Hematopoietic multipotent progenitor cell (in vitro differentiated cells): ENCODE measurements at places on chromosomes 3 and 15. TPM values are rescaled to one million over a fixed set of nuclear protein-coding genes. Genes with fewer than 3 reads are reported as not detected.

Gene IGSF11
- under 0.01 TPM for total RNA-seq

Gene SAMMSON
- total RNA-seq = under 0.01 TPM

Gene EIF2B5
- 60.3 TPM for total RNA-seq

Gene NPAP1
- total RNA-seq = under 0.01 TPM

Gene GOLGA6C
- total RNA-seq = not detected

Gene HCLS1
- 63.0 TPM for total RNA-seq

Gene NAALADL2
- 4.6 TPM for total RNA-seq

Gene SYNPR
- under 0.01 TPM for total RNA-seq

Gene PPM1L
- 16.4 TPM for total RNA-seq

Gene CCDC80
- under 0.01 TPM for total RNA-seq

Gene IL5RA
- total RNA-seq = 2.2 TPM

Gene BNIP2
- total RNA-seq = 78.9 TPM

Gene CISH
- total RNA-seq = 17.8 TPM

Gene CCDC39
- total RNA-seq = not detected

Gene MINAR1
- 0.27 TPM for total RNA-seq

Gene LYZL4
- not detected for total RNA-seq

Gene ST8SIA2
- 0.27 TPM for total RNA-seq

Gene GPR62
- total RNA-seq = under 0.01 TPM

Gene IGF2BP2
- total RNA-seq = 39.6 TPM
